ENCODE measurements at places on chromosomes 13 and 19. TPM values are rescaled to one million over a fixed set of nuclear protein-coding genes. Genes with fewer than 3 reads are reported as not detected.

Gene C1QTNF9B
- not detected for total RNA-seq

Gene TNFRSF19
- total RNA-seq = 4.0 TPM

Gene KMT2B
- 43.7 TPM for total RNA-seq

Gene FGF21
- not detected for total RNA-seq

Gene FAM83E
- total RNA-seq = 12.7 TPM

Gene KANK3
- 12.8 TPM for total RNA-seq

Gene FLT3LG
- total RNA-seq = 12.7 TPM

Gene SPART
- 89.2 TPM for total RNA-seq

Gene CYP2F1
- total RNA-seq = not detected

Gene FCGBP
- total RNA-seq = 37.0 TPM

Gene ZNF345
- total RNA-seq = 9.8 TPM

Gene KLK11
- total RNA-seq = 1.0 TPM

Gene SPACA4
- total RNA-seq = not detected

Gene CALR3
- total RNA-seq = not detected

Gene ONECUT3
- not detected for total RNA-seq

Gene DNASE2
- 42.2 TPM for total RNA-seq

Gene GTF2F1
- total RNA-seq = 52.9 TPM

Gene SIRT6
- 23.9 TPM for total RNA-seq

Gene ZNF729
- total RNA-seq = not detected

Gene PEX11G
- 7.8 TPM for total RNA-seq

Gene PET100
- total RNA-seq = 66.7 TPM

Gene ZNF177
- 3.7 TPM for total RNA-seq

Gene ZNF98
- total RNA-seq = 1.1 TPM

Gene METTL21C
- total RNA-seq = not detected

Gene CLPTM1
- total RNA-seq = 94.1 TPM

Gene DCT
- total RNA-seq = 0.42 TPM

Gene FUT1
- total RNA-seq = 5.0 TPM

Gene SLC17A7
- total RNA-seq = 0.55 TPM

Gene NOTCH3
- 125 TPM for total RNA-seq

Gene KLK7
- not detected for total RNA-seq

Gene SCEL
- not detected for total RNA-seq

Gene RGCC
- total RNA-seq = 11.9 TPM

Gene C19orf67
- total RNA-seq = not detected

Gene MEX3D
- total RNA-seq = 21.7 TPM

Gene ZNF610
- 6.9 TPM for total RNA-seq

Gene ZNF709
- total RNA-seq = 3.9 TPM

Gene CIC
- total RNA-seq = 83.4 TPM

Gene SERP2
- 10.6 TPM for total RNA-seq

Gene NUFIP1
- total RNA-seq = 9.3 TPM

Gene PEAK3
- total RNA-seq = 0.99 TPM

Gene GSX1
- total RNA-seq = not detected

Gene AKT2
- 128 TPM for total RNA-seq

Gene PLPPR3
- total RNA-seq = not detected

Gene GJB6
- total RNA-seq = 17.3 TPM

Gene CACNG6
- not detected for total RNA-seq
